ENCODE measurements at places on chromosomes 2 and 18. TPM values are rescaled to one million over a fixed set of nuclear protein-coding genes. Genes with fewer than 3 reads are reported as not detected.

CYS1 gene
- 16.9 TPM for total RNA-seq

FZD7 gene
- 67.7 TPM for total RNA-seq

REG1B gene
- total RNA-seq = not detected

RAX gene
- total RNA-seq = not detected

C2orf81 gene
- 4.6 TPM for total RNA-seq

CD8B2 gene
- not detected for total RNA-seq

INHBB gene
- 1.2 TPM for total RNA-seq

WNT10A gene
- 0.17 TPM for total RNA-seq

BMP10 gene
- not detected for total RNA-seq

FOXD4L1 gene
- total RNA-seq = not detected

- DNase-seq = no peak
These were observed 20.5 kb upstream of the SP140L start for GRCh38 chr2:230306474-230306873.

DNA sequence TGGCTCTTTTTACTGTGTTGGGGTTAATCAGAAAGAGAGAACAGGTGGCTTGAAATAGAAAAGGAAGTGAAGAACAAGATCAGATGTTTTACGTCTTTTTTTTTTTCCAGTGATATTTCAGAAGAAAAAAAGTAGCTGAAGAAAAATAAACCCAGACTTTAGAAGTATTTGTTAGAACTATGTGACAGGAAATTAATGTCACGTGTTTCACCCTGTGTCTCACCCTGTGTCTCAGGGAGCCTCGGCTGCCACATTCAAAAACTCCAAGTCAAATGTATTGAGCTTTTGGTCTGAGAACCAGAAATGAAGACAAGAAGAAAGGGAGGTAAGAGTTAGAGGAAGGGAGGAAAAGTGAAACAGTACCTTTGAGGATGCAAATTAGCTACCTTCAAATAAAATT is 38.0 kb downstream of the AKAIN1 start:
- DNase-seq = no peak

DNA sequence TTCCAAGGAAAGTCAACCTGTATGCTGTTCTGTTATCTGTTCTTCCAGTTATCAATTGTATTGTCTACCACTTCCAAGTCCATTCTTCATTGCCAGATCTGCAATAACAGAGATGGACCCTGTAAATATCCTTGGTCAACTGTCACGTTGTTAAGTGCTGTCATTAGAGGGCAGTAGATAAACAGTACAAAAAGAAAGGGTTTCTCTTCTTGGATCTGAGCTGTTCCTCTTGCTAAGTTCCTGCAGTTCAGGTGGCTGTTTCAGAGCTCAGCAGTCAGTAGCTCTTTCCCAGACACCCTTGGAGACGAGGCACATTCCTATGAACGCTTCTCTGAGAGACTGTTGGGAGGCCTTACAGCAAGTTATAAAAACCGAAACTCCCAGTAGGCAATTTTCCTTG is 957.1 kb upstream of the CHAC2 start:
- no peak for DNase-seq

GRCh38 chr18:35000457-35000856 is 40.8 kb upstream of the MAPRE2 start:
- DNase-seq = no peak

DNA sequence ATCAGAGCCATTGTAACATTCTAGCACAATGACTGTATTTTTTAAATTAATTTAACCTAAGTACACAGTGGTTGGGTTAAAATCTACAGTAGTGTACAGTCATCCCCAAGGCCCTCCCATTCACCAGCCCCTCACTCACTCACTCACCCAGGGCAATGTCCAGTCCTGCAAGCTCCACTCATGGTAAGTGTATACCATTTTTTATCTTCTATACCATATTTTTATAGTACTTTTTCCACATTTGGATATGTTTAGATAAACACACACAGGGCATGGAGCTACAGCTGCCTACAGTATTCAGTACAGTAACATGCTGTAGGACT is 72.1 kb downstream of the COPS8 start:
- peak; percentile 50 for DNase-seq

- DNase-seq = no peak
These were observed 36.3 kb downstream of the VSNL1 start for GRCh38 chr2:17576802-17577201.

- peak; percentile 4 for DNase-seq
These were observed 15.9 kb downstream of the LYPD6 start for GRCh38 chr2:149346272-149346671.

GRCh38 chr2:84832772-84833461 is 48.0 kb downstream of the TRABD2A start:
- DNase-seq = no peak

DNA sequence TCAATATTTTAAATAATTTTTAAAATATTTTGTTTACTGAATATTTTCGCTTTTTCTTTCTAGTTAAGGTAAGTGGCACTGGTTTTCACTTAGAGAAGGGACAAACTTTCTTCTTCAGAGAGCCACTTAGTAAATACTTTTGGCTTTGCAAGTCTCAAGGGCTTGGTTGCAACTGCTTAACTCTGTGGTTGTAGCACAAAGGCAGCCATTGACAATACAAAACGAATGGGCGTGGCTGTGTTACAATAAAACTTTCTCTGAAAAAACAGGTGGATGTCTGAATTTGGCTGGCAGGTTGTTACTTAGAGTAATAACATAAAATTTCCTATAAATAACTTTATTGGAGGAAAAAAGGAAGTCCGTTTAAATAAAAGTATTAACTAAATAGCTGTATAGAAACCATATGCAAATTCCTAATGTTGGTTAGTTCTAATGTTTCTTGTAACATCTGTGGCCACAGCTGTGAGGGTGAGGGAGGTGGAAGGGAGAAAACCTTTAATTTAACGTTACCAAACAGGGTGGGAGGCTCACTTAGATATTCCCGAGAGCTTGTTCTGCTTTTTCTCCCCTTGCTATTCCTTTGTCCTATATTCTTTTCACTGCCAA is 62.4 kb upstream of the TNP1 start:
- DNase-seq = no peak

GRCh38 chr18:73768043-73768442 is 379.6 kb downstream of the FBXO15 start:
- DNase-seq = no peak

- DNase-seq = no peak
These were observed 133.3 kb upstream of the NOSTRIN start for GRCh38 chr2:168669151-168669550.

DNA sequence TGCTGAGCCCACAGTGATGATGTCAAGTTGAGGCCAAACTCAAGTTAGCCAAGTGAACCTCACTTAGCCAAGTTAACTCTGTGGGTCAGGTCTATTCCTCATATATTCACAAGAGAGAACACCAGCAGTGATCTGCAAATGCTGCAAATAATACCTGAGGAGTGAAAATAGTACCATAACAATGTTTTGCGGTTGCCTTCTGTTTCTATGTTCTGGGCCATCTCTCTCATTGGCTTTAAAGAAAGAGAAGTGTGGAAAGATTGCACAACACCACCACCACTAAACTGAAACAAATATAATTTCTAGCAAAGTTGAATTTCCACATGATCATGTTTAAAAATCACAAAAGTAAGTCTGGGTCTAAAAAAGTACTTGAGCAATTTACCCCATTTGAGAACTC is 211.1 kb upstream of the GALNT5 start:
- no peak for DNase-seq

DNA sequence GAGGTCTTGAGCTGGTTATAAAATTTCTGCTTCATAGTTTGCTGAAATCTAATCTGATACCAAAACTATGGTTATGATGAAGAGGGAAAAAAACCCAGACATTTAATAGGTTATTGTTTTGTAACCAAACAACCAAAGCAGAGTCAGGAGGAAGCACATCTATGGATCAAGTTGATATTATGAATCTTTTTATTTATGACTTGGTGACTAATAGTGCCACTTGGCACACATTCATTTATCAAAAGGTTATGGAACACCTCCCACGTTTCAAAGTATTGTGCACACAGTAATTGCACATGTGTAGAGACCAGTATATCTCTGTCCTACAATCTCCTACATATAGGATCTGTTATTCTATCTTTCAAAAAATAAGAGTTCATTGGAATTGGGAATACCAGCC is 93.0 kb downstream of the DPP4 start:
- DNase-seq = no peak
